ENCODE measurements at places on chromosomes 16 and 17. TPM values are rescaled to one million over a fixed set of nuclear protein-coding genes. Genes with fewer than 3 reads are reported as not detected.

The OTOP2 gene
- not detected for total RNA-seq

DNA sequence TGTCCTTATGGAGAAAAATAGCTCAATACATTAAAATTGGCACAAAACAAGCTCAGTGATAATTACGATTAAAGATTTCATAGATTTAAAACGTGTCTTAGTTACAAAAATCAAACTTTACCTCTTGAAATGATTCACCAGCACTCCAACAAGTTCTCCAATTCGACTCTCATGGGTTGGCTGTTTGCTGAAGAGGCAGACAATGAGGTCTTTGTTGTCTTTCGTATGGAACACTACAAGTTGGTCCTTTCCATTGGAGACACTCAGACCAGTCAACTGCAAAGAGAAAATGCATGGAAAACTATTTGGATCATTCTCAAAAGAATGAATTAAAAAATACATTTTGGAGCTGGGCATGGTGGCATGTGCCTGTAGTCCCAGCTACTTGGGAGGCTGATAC is 118.2 kb downstream of the CDK5R1 start:
- DNase-seq: no peak

GRCh38 chr17:72448019-72448418 is 327.2 kb downstream of the SOX9 start:
- no peak for DNase-seq

DNA sequence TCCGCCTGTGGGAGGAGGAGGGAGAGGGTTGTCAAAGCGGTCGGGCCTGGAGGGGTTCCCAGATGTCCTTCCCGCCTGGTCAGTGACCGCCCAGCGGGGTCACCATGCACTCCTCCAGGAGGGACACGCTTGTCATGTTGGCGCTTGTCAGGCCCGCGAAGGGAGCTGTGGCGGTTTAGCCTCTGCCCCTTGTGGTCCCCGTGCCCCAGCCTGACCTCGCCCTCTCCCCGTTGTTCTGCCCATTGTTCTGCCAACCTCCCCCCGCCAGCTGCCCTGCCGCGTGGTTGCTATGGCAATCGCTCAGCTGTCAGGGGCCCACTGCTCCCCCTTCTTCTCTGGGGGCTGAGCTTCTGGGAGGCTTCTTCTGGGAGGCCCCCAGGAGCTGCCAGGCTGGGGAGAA is 146.4 kb upstream of the CIBAR2 start:
- no peak for DNase-seq

- DNase-seq: no peak
These were observed 49.7 kb downstream of the PGS1 start for GRCh38 chr17:78428025-78428575.

GRCh38 chr17:28379814-28380801 is 8.6 kb downstream of the SARM1 start:
- DNase-seq: no peak

The NPIPB8 gene
- total RNA-seq: 0.92 TPM

DNA sequence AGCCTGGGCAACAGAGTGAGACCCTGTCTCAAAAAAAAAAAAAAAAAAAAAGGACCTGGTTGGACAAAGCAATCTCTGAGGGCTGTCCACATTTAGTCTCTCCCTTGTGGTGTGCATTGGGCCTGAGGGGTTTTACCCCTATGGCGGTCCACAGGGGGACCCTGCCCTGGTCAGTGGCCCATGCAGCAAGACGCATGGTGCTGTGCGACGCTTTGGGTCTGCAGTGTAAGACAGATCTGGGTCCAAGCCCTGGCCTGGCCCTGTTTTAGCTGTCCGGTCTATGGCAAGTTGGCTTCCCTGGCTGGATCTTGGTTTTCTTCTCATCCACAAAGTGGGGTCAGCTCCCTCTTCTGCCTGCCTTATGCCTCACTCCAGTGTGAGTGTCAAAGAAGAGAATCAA is 123.2 kb upstream of the NLRP1 start:
- DNase-seq: no peak

GRCh38 chr16:50818380-50818779 is 76.5 kb downstream of the CYLD start:
- no peak for DNase-seq

- no peak for DNase-seq
These were observed 25.3 kb downstream of the KLHDC4 start for GRCh38 chr16:87740441-87740840.

DNA sequence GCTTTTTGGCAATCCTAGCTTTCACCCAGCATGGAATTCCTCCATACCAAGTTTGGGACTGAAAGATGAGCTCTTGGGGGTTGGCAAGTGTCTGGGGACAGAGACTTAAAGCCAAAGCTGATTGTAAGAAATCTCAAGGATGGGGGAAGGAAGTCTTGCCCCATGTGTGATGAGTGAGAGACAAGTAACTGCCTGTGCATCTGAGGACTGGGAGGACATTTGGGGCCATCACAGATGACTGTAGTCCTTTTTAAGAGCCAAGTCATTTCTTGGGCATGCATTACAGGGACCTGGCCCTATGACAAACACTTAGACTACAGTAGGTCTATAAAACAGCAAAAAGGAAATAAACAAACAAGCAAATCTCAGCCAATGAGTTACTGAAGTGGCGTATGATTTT is 36.3 kb upstream of the CCL2 start:
- DNase-seq: no peak

The TMEM204 gene
- total RNA-seq: 13.1 TPM
